NCI-H774 (cell line): ENCODE measurements at places on chromosomes 3 and 15.

GRCh38 chr15:71730277-71731144 lies 79.8 kb upstream of the NR2E3 start:
- peak; percentile 40 for DNase-seq

DNA sequence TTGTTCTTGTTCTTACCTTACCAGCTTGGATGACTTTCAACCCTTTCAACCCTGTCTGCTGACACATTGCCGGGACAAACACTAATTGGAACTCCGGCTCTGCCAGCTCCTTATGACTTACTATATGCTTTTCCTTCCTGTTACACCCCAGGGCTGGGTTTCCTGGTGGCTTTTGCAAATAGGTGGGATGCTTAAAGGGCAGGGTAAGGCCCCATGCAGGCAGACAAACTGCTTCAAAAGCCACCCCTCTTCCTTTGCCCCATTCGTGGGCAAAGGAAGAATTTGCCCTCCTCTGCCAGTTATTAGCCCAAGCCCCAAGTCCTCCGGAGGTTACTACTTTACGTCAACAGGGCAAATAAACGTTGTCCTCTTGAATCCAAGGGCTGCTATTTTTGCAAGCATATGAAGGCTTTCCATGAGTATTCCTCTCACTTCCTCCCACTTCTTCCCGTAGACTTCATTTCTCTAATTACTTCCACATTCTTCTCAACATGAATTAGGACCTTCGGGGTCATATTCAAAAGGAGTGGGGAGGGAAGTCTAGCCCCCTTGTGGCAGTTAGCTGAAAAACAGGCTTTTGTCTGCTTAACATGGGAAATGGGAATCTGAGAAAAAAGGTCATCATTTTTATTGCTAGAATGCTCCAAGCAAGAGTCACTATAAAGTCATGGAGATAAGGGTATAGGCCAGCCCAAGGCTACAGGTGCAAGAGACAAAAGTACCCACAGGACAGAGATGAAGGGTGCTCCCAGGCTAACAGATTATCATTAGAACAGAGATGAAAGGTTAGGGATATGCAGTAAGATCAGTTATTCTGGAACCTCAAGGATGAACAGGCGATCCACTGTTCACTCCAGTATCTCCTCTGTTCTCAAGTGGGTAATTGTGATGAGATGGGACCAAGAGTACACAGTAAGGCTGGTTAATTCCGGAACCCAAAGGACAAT lies 56.3 kb upstream of the FSTL1 start:
- peak; percentile 28 for DNase-seq

GRCh38 chr3:52721002-52721729 lies 15.3 kb downstream of the SPCS1 start:
- no peak for DNase-seq

- DNase-seq: no peak
Observed at GRCh38 chr15:35723852-35724251, 177.9 kb upstream of the DPH6 start.

DNA sequence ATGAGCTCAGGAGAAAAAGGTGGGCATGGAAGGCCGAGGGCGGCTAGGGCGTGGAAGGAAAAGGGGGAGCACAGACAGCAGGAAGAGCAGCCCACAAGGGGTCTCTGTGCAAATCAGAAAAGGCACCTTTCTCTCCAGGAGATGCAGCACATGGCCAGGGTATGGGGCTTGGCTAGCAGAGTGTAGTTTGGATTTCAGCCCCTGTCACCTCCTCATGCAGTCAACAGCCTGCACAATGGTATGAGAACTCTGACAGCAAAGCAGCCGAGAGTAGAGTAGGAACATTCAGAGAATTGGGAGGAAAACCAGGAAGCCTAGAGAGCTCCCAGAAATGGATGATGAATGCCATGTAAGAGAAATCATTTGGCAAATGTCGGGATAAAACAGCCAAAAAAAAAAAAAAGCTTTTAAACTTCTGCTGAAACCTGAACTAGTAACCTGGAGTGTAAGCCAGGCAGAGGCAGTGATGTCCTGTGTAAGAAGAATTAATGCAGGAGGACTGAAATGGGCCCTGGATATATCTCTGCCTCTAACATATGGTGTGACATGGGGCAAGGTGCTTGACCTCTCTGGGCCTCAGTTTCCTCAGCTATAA lies 25.7 kb downstream of the FSTL1 start:
- no peak for DNase-seq

GRCh38 chr3:162171970-162172369 lies 675.4 kb downstream of the OTOL1 start:
- no peak for DNase-seq

GRCh38 chr3:144652573-144652972 lies 681.0 kb downstream of the DIPK2A start:
- DNase-seq: no peak

GRCh38 chr15:89400782-89401545 lies 66.3 kb upstream of the POLG start:
- DNase-seq: no peak

GRCh38 chr3:18687286-18687685 lies 262.1 kb upstream of the SATB1 start:
- DNase-seq: no peak

DNA sequence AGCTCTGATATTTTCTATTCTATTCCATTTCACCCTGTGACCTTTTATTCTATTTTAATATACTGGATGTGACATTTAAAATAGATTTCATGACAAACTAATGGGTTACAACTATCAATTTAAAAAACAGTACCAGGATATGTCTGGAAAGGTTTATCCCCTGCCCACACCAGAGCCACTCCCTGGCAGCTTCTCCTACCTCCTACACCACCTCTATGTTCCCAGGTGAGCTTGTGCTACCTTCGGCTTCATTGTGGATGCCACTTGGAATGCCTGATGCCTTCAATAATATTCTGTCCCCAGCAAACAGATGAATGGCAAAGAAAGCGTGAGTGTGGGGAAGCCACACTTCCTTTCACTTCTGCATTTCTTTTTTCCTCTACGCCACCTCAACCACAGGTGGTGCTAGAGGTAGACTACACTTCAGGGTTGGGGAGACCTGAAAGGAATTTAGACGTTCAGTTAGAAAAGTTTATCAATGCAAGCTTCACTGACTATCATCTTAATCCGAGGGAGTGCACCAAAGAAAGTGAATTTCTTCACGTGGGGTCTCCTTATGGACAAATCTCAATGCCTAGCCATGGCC lies 213.0 kb downstream of the SSR3 start:
- DNase-seq: no peak

DNA sequence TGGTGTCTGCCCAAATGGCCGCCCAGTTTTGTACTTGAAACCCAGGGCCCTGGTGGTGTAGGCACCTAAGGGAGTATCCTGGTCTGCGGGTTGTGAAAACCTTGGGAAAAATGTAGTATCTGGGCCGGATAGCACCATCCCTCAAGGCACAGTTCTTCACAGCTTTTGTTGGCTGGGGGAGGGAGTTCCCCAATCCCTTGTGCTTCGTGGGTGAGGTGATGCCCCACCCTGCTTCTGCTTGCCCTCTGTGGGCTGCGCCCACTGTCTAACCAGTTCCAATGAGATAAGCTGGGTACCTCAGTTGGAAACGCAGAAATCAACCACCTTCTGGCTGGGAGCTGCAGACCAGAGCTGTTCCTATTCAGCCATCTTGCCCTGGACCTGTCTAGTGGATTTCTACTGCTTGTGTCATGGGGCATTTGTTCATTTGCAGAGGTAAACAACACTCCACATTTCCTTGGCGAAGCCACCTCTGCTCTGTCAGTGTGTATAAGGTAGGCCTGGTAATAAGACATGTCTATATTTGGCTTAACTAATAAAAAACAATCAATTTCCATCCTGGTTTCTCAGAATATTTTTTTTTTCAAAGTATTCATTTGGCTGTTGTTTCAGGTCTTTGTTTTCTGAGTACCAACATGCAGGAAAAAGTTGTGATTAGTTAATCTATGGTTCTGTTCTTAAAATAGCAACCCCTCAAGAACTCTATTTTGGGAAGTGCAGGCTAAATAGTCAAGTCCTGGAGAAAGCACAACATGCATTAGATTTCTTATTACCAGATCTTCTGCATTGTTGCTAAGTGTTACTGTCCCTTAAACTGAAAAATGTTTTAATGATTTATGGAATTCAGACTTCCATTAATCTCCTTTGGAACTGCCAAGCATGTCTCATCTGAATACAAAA lies 304.3 kb downstream of the ZIC1 start:
- DNase-seq: no peak

GRCh38 chr3:120742198-120742848 lies at the start of the genes GTF2E1 and RABL3:
TSS of gene GTF2E1 (plus strand) at chr3:120742744. CDS start at chr3:120750553, 7,809 bp downstream.
TSS of gene RABL3 (minus strand) at chr3:120742516. CDS start at chr3:120742507, 9 bp downstream.
- peak; percentile 95 for DNase-seq

GRCh38 chr15:55256281-55257011 lies 33.2 kb downstream of the RAB27A start:
- no peak for DNase-seq

DNA sequence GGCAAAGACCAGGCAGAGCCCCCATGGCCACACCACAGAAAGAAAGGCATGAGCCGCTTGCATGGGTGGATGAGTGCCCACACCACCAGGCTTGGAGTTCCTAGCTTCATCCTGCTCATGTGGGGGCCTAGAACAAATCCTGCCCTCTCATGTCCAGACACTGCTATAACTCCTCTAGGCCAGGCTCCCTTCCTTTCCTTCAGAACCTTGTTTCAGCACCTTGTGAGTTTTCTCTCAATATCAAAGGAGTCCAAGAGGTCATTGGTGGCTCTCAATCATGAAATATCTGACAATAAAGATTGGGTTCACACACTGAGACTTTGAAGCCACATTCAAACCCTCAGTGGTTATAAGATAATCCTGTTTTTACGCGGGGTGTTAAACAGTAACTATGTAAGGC lies 12.7 kb downstream of the SLC6A20 start:
- DNase-seq: no peak

DNA sequence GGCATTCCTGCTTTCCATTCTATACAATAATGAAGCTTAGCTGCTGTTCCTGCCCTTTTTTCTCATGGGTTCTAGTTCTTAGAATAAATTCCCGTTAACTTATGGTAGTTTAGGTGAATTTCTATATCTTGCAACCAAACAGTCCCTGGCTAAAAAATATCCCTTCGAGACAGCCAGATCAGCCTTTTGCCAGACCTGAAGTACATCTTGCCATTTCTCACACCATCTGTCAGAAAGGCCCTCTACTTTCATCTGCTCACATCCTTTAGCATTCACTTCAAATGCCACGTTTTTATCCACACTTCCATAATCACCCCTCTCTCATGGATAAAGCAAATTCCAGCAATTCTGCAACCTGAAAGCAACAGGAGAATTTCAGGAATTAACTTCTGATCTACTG lies 145.4 kb downstream of the GAP43 start:
- DNase-seq: no peak

DNA sequence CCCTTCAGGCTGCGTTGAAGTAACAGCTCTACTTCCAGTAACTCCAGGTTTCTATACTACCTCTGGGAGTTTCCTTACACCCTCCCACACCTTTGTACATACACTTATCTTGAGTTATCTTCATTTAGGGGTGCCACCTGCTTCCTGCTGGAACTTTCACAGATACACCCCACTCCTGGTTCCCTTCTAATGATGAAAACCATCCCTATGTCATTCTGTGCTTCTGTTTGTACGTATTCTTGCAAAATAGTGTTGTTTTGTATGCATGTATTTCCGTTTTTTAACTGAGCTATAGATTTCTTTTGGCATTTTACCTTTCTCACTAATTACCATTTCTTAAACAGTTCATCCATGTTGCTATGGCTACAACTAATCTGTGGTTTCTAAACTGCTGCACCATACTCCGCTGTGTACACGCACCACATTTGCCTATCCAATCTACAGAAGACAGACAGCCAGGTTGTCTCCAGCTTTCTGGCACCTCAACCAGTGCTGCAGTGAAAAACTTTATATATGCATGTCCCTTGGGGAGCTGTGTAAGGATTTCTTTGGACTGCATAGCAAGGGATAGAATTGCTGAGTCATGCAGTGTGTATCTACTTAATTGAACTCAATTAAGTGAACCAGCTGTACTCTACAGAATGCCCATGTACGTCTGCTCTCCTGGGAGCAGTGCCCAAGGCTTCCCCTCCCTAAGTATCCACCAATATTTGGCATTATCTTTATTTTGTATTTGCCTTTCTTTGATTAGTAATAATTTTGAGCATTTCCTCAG lies 61.4 kb upstream of the ST8SIA2 start:
- DNase-seq: no peak

- DNase-seq: no peak
Observed at GRCh38 chr15:92749216-92749615, 93.6 kb upstream of the FAM174B start.

GRCh38 chr3:188294823-188295487 lies 141.0 kb downstream of the LPP start:
- DNase-seq: peak; percentile 93

DNA sequence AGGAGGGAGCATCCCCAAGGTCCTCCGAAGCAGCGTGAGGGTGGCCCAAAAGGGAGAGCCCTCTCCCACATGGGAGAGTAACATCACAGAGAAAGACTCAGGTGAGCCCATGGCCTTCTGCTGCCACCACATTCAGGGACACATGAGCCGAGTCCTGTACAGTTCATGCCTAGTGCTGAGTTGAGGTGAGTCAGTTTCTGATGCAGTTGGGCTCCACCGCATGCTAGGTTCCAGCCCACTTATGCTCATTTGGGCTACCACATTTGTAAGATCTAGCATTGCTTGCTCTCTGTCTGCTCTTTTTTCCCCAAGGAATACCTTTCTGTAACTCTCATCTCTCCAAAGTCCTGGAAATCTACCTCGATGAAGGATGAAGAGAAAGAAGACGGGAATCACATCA lies 77.1 kb downstream of the SETD5 start:
- DNase-seq: no peak

- no peak for DNase-seq
Observed at GRCh38 chr3:108300103-108300849, 3.9 kb downstream of the HHLA2 start.

- no peak for DNase-seq
Observed at GRCh38 chr3:124688581-124689454, 41.4 kb upstream of the UMPS start.

DNA sequence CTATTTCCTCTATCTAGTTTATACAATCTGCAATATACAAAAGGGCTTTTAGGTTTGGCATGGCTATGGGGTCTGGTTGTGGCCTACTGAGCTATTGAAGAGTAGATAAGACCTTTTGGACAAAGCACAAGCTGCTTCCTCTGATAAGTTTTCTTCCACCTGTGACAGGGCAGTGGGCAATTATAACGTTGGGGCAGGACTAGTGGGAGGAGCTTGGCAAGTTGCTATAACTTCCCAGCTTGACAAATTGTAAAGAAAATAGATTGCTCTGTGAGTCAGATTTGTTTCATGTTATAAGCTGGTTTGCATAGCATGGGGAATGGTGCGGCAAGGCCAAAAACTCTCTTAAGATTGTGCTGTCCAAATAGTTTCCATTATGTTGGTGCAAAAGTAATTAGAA lies 64.9 kb downstream of the SLC7A14 start:
- no peak for DNase-seq

GRCh38 chr15:90212221-90213098 lies 11.3 kb downstream of the SEMA4B start:
- DNase-seq: no peak

GRCh38 chr15:93126148-93126547 lies 37.1 kb upstream of the RGMA start:
- no peak for DNase-seq

DNA sequence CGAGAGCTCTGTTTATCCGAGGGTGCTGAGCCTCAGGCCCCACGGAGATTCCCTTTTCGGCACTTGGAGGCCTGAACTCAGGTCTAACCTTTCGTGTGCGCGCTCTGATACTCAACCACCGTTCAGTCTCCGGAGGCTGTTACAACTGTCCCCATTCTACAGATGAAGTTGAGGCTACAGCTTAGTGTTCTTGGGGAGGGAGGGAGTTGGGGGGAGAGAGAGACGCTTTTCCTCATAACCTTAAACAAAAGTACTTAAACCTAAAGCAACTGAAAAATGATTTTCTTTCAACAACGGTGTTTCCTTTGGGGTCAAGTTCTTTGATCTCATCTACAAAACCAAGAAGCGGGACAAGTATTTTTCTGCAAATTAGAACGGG lies 952 bp upstream of the CHST2 start:
- no peak for DNase-seq

GRCh38 chr3:43362183-43362582 lies 75.8 kb downstream of the SNRK start:
- no peak for DNase-seq
